Fibroblast of lung (primary cell): ENCODE measurements at places on chromosomes 3 and 15. TPM values are rescaled to one million over a fixed set of nuclear protein-coding genes. Genes with fewer than 3 reads are reported as not detected.
A peak's percentile ranks its signal among the peaks of the same experiment; 100 is the strongest.

DNA sequence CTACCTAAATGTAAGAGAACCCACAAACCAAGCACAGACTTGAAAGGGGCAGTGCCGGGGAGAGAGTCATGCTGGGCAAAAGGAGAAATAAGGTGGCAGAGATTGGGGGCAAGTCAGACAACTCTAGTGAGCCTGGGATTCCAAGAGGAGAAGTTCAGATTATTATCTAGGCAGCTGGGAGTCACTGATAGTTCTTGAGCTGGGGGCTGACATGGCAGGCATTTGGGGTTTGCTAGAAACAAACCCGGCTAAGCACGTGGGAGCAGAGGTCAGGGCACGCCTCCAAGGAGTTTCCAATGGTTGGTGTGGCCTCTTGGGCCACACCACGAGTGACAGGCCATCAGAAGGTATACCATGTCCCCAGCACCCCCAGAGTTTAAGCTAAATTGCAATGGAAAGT lies 27.6 kb downstream of the SLC6A6 start:
- H3K4me3 ChIP-seq = no peak overlapping the region
- no peaks in the 10 kb centered on the region for H3K27me3 ChIP-seq

DNA sequence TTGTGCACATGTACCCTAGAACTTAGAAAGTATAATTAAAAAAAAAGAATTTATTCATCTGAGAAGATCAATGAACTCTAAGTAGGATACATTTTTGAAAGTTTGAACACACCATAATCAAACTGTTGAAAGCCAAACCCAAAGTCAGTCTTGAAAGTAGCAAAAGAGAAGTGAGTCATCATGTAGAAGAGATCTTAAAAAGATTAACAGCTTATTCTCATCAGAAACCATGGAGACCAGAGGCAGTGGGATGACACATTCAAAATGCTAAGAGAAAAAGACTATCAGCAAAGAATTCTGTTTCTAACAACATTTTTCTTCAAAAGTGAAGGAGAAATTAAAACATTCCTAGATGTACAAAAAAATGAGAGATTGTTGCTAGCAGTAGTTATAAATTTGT lies 60.7 kb downstream of the TIMP4 start:
- H3K36me3 ChIP-seq = no peaks in the 10 kb centered on the region
- H3K4me1 ChIP-seq = no peaks in the 10 kb centered on the region
- no peak for DNase-seq
- H3K4me3 ChIP-seq = no peak overlapping the region
- no peaks in the 10 kb centered on the region for H3K27me3 ChIP-seq

- H3K4me3 ChIP-seq = no peak overlapping the region
- no peaks in the 10 kb centered on the region for H3K36me3 ChIP-seq
- no peaks in the 10 kb centered on the region for H3K27me3 ChIP-seq
- H3K4me1 ChIP-seq = no peaks in the 10 kb centered on the region
Measured at GRCh38 chr15:64749167-64749566, 26.2 kb downstream of the RBPMS2 start.

DNA sequence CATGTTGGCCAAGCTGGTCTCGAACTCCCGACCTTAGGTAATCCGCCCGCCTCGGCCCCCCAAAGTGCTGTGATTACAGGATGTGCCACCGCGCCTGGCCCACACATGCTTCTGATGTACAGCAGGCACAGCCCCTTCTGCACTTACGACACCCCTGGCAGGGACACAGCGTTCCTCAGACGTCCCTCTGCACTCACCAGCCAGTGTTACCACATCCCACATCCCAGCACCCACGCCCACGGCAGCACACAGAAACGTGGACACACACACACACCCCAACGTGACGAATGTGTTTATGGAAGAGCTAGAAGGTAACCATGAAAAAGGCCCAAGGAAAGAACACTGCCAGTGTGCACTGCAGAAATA lies 576 bp upstream of the RPAP1 start:
- DNase-seq = no peak
- peak overlapping the region; percentile 80 for H3K4me3 ChIP-seq
- H3K27ac ChIP-seq = no peak overlapping the region

GRCh38 chr15:56099311-56099710 lies 105.9 kb upstream of the NEDD4 start:
- H3K4me3 ChIP-seq = no peak overlapping the region
- no peak overlapping the region for H3K27ac ChIP-seq
- no peak for DNase-seq
- peaks cover 11% of the 10 kb centered on the region for H3K36me3 ChIP-seq

- DNase-seq = no peak
- no peaks in the 10 kb centered on the region for H3K4me1 ChIP-seq
- H3K4me3 ChIP-seq = no peak overlapping the region
- no peak overlapping the region for H3K27ac ChIP-seq
- no peaks in the 10 kb centered on the region for H3K27me3 ChIP-seq
- H3K36me3 ChIP-seq = no peaks in the 10 kb centered on the region
Measured at GRCh38 chr15:28909958-28910500, 24.3 kb downstream of the APBA2 start.

Gene CP
- total RNA-seq = under 0.01 TPM in 1 of 2 replicates, not detected in the other

Gene TP63
- total RNA-seq = under 0.01 TPM in 1 of 2 replicates, not detected in the other

Gene UNC13C
- not detected in 2 replicates for total RNA-seq

Gene DCUN1D1
- 26.6 and 27.5 TPM in 2 replicates for total RNA-seq

Gene MON1A
- 11.8 and 12.2 TPM in 2 replicates for total RNA-seq

Gene CILP
- 0.17 and 0.26 TPM in 2 replicates for total RNA-seq

Gene TF
- total RNA-seq = under 0.01 and 0.33 TPM in 2 replicates
